ENCODE measurements at places on chromosomes 1 and 21.
A peak's percentile ranks its signal among the peaks of the same experiment; 100 is the strongest.

- peak; percentile 89 for DNase-seq
Measured at GRCh38 chr21:28789523-28789922, 203.2 kb downstream of the LTN1 start.

GRCh38 chr1:219751870-219752507, 139.1 kb upstream of the ZC3H11B start:
- DNase-seq, result no peak

- no peak for DNase-seq
Measured at GRCh38 chr1:147611586-147611985, 58.7 kb downstream of the ACP6 start.

DNA sequence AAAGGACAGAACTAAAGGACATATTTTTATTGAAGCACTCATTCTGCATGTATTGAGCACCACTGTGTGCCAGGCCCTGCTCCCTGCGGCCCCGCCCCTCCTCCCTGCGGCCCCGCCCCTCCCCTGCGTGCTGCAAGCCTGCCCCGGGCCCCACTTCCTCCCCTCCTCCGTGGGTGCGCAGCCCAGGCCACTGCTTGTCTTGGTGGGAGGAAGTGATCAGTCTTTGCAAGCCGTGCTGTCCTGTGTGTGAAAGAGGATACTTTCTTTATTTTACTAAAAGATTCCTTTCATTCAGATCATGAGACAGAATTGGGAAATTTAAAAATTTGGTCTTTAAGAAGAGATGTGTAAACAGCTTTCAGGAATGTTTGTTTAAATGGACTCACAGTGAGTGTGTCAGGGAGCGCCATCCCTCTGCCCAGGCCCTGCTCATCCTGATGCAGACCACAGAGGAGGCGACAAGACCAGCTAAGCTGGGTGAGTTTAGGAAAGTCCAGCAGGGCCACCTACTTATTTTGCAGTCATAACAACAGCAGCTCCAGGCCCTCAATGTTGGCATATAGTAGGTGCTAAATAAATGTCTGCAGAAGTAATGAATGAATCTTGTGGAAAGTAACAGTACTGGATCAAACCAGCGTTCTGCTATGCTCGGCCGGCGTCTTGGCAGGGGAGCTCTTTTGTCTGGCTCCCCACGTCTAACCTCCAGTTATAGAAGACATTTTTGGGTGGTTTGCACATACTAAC, 88.3 kb upstream of the SELENON start:
- DNase-seq, result no peak

- peak; percentile 21 for DNase-seq
Measured at GRCh38 chr21:33682992-33683627, 40.8 kb downstream of the ITSN1 start.

GRCh38 chr21:28325618-28326017, 667.1 kb downstream of the LTN1 start:
- no peak for DNase-seq

GRCh38 chr1:238628110-238628509, 737.4 kb upstream of the ZP4 start:
- DNase-seq, result no peak

DNA sequence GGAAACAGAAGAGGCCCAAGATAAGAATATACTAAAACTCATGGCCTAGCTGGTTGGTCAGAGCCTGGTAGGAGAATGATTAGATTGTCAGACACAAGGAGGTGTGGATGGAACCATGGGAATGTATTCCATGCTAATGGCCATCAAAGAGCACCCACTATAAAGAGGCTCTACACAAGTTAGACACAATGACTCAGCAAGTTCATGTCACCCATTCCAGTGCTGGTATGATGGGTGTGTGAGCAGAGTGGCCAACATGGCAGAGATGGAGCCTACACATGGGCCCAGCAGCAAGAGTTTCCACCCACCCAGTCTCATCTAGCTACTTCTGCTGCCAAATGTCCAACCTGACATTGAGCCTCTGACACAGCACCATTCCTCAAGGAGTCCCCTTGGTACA, 97.5 kb upstream of the COG2 start:
- DNase-seq, result peak; percentile 7

- DNase-seq, result no peak
Measured at GRCh38 chr1:164767752-164768402, 208.9 kb downstream of the PBX1 start.

DNA sequence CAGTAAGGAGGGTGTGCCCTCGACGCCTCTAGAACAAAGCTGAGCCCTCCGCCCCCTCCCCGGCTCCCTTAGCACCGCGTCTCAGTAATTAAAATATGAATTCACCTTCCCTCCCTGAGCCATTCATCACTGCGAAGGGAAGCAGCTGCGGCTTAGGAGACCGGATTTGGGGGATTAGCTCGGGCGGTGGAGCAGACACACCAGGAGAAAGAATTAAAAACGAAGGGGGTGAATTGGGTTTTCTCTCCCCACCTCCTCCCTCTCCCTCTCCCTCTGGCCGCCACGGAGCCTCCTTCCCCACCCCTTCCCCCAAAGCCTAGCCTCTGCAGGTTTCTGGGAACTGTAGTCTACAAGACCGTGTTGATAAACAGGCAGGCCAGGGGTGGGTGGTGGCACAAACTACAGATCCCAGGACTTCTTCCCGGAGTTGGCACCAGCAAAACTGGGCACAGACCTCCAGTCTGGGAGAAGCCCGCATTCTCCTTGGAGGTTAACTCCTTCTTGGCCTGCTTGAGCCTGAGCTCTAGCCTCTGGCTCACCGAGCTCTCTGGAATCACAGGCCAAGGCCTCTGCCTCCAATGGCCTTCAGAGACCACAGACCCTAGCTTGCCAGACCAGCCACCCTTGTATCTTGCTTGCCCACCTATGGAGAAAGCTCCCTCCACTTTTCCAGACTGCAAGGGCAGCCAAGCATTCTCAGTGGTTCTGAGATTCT, 10.8 kb downstream of the BLACAT1 start:
- DNase-seq, result no peak

- DNase-seq, result no peak
Measured at GRCh38 chr1:2980073-2980791, 41.0 kb upstream of the ACTRT2 start.

GRCh38 chr1:236143104-236143948, 987 bp downstream of the GPR137B start:
- DNase-seq, result peak; percentile 6

GRCh38 chr1:159923203-159924024, 1.9 kb downstream of the TAGLN2 start:
- DNase-seq, result peak; percentile 85

- no peak for DNase-seq
Measured at GRCh38 chr21:29661672-29662442, 277.9 kb downstream of the GRIK1 start.

DNA sequence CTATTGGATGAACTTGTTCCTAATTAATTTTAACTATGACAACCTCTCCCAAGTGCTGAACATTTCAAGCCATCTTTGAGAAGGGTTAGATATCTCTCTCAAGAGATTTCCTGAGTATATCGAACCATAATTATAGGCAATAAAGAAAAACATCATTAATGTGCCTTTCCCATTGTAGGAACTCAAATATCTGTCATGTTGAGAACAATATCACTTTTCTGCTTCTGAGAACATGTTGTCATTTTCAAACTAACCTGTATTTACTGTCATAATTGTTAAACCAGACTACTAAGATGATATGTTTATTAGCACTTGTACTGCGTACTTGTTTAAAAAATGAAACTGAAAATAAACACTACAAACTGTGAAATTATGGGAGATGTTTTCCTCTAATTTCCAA, 4.3 kb downstream of the EPS15 start:
- no peak for DNase-seq

GRCh38 chr1:174931214-174931613, 68.5 kb upstream of the CACYBP start:
- DNase-seq, result no peak

- no peak for DNase-seq
Measured at GRCh38 chr1:48207131-48207530, 15.4 kb upstream of the SLC5A9 start.

GRCh38 chr1:78843111-78843510, 163.4 kb downstream of the ADGRL4 start:
- no peak for DNase-seq

DNA sequence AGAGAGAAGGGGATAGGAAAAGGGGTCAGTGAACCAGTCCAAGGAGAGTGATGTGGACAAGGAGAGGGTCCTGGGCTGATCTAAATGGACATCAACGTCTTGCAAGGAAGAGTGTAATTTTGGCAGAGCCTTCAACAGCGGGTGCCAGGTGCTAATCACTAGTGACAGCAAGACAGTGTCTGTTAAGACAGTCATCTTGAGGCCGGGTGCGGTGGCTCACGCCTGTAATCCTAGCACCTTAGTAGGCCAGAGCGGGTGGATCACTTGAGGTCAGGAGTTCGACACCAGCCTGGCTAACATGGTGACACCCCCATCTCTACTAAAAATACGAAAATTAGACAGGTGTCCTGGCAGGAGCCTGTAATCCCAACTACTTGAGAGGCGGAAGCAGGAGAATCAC, 12.2 kb upstream of the PADI6 start:
- DNase-seq, result peak; percentile 55

DNA sequence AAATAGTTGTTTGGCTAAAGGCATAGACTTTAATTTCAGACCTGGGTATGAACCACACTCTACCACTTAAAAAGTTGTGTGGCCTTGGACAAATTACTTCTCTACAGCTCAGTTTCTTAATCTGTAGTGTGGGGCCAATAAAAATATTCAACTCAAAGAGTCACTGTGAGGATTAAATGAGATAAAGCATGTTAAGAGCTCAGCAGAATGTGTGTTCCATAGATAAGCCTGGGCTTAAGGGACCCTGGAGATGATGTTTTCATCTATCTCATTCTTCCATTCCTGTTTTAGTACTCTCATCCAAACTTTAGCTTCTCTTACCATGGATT, 17.7 kb downstream of the S100A10 start:
- DNase-seq, result peak; percentile 94

GRCh38 chr1:155244368-155245162, 10.7 kb downstream of the ENTREP3 start:
- peak; percentile 100 for DNase-seq

DNA sequence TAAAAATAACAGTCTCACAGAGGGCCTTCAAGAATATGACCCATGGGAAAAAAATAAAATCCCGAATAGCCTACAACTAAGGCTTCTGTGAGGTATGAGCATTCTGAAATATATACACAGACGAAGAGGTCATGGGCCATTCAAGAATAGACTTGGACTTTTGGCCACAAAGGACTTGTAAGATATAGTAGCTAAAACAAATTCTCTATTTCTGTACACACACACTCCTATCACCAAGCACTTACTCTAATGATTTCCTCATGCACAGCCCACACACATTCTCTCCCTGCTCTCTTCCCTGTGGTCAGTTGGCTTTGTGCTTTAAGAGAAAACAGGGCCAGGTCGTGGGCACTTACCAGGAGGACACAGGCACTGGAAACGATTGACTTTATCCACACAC, 69.7 kb upstream of the ADAM30 start:
- no peak for DNase-seq

GRCh38 chr1:221776495-221777301, 34.8 kb upstream of the DUSP10 start:
- peak; percentile 52 for DNase-seq

DNA sequence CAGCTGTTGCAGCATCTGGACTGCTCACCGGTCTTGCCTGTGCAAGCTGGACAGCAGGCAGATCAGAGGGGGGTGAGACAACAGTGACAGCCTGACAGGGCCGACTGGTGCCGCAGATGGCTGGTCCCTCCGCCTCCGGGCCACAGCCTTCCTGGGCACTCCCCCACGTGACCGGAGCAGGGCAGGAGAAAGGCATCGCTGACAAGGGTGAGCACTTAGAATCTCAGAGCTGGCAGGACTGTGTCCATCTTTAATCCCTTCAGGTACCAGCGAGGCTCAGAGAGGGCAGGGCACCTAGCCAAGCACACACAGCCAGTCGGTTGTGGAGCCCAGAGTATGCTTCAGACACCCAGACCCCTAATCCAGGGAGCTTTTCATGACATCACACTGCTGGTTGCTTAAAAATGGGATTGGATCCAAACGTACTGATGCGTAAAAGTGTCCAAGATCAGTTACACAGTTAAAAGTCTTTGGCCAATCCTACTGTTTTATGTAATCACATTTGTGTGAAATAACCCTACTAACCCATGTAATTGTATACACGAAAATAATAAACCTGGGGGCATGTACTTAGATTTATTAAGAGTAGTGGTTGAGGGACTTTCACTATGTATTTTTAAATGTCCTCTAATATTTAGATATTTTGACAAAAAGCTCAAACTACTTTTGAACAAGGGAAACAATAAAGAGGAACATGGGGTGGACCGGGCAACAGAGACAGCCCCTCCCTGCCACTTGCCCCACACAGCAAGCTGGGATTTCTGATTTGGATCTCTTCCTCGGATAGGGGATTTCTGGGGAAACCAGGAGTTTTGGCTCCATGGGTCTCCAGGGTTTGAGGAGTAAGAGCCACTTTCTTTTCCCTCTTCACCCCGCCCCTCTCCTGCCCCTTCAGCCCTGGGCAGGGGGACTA, 758 bp upstream of the CNTN2 start:
- DNase-seq, result no peak

DNA sequence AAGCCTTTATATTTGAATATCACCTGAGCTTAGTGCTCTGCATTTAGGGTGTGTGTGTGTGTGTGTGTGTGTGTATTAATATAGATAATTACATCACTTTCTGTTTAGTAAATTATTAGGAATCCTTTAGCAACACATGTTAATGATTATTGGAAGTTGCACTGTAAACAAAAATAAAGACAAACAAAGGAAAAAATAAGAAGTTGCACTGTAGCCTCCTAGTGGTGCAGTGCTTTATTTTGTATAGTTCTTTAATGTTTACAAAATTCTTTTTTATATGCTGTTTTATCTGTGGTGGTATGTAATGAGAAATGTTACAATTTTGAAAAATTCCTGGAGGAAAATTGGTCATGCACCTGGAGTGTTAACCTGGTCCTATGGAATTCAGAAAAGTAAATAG, 69.2 kb downstream of the UBE4B start:
- DNase-seq, result no peak

DNA sequence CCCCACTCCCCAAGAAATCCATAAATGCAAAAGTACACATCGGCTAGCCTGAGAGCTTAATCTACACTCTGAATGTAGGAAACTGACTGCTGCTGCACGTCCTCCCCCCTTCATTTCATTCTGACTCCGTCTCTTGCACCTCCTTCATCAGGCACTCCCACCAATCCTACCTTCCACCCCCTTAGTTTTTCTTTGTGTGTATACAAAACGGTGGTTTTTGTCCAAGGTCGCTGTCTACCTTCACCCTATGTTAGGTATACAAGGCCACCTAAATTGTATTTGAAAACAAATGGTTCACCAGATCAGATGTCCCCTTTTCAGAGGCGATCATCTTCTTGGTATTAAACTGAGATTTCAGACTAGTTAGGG, 1.9 kb downstream of the WDR26 start:
- DNase-seq, result peak; percentile 28

DNA sequence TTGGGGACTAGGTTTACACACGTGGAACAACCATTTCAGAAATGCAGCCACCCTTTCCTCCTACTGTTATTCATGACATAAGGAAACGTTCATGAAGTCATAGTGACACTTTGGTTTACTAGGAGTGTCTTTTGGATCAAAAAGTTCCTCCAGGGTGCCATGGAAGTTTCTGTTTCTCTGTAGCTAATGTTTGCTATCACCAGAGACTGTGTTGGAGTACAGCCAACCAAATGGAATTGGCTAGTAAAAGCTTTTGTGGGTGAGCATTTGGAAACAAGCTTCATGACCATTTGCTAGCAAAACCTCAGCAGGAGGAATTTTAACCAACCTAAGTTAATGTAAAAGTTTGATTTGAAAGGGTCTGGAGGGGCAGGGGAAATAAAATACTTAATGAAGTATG, 43.9 kb upstream of the ADGRL2 start:
- no peak for DNase-seq
